ENCODE measurements at places on chromosomes 12 and 14.

DNA sequence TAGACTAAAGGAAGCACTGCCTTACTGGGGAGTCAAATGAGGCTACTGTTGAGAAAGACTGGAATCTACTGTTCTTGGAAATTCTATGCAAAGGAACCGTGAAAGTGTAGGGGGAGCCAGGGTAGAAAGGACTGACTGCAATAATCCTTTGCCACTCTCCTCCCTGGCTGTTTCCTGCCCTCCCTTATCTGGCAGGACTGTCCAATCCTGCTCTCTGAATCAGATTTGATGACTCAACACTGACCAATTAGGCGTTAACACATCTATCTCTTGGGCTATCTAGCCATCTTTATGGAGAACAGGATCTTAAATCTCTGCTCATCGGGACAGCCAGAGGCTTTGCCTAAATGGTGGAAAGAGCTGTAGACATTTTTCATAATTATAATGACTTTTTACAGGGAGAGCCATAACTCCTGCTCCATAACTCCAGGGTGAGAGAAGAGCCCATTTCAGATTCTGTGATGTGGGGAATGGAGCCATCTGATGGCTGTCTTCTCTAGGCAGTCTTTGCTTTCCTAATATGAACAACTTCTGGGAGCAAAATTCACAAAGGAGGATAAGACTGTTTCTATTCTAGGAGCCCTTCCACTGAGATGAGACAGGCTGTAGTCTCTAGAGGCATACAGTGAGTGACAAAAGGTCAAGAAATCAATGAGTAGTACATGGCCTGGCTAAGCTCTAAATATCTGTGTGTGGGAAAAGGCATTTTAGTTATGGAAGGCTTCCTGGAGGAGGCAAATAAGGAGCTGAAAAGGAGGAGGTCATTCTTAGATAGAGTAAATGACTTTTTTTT, 68.9 kb upstream of the CISTR start:
- no peak for DNase-seq

DNA sequence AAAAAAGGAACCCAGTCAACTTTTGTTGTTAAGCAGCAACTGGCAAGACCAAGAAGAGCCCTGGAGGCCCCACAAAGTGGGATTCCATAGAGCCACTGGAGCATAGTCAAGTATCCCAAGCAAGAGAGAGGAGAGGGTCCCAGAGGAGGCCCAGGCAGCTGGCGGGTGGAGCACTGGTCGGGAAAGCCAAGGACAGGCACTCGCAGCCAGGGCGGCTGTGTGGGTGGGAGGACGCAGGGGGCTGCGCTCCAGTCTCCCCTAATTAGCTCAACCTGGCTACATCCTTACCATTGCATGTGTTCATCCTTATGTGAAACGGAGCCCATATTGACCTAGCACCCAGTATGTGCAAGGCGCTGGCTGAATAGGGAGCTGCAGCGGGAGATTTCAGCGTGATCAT, 18.3 kb upstream of the ZFP36L1 start:
- DNase-seq = no peak

DNA sequence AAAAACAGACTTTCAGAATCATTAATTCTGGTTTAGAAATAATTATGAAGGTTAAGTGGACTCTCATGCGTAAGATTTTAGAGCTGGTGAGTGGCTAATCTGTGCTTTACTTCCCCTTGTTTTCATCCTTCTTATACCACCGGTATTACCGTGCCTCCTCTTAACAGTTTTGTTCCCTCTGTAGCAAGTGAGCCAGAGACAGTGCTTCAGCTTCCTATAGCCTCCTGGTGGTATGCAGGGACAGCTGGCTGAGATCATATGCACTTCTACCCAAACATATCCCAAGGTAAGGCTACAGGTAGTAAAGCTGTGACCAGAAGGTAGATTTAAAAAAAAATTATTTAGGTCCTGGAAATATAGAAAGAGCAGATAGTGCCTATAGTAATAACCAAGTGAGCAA, 55.2 kb downstream of the PDE3A start:
- no peak for DNase-seq

GRCh38 chr12:58811346-58811745, 109.0 kb downstream of the LRIG3 start:
- DNase-seq = no peak

DNA sequence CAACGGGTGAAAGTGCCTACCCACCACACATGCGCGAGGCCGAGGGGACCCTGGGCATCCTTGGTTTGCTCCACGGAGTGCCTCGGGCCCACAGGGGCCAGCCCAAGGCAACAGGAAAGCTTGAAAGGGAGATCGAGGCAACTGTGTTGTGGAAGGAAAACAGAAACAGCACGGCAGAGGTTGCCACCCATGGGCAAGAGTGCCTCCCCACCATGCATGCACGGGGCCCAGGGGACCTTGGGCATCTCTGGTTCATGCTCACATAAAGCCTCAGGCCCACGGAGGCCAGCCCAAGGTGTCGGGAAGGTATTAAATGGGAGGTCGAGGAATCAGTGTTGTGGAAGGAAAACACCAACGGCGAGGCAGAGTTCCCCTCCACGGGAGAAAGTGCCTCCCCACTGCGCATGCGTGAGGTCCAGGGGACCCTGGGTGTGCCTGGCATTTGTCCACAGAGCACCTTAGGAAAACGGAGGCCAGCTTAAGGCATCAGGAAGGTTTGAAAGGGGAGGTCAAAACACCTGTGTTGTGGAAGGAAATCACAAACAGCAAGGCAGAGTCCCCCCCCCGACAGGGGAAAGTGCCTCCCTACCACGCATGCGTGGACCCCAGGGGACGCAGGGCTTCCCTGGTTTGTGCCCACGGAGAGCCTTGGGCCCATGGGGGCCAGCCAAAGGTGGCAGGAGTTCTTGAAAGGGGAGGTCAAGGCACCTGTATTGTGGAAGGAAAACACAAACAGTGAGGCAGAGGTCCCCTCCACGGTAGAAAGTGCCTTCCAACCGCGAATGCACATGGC, 367.3 kb downstream of the ALG10 start:
- no peak for DNase-seq

Measured in NCI-H2107 (cell line).